ENCODE measurements at places on chromosomes 16 and 17. TPM values are rescaled to one million over a fixed set of nuclear protein-coding genes. Genes with fewer than 3 reads are reported as not detected.

ITGA2B gene
- 1.0 TPM for total RNA-seq

ZNF423 gene
- total RNA-seq, result 13.4 TPM

QRICH2 gene
- total RNA-seq, result 8.5 TPM

REXO5 gene
- total RNA-seq, result 5.0 TPM

SMIM36 gene
- total RNA-seq, result not detected

C17orf50 gene
- not detected for total RNA-seq

RPS2 gene
- 1,669 TPM for total RNA-seq

LRRC46 gene
- total RNA-seq, result 0.05 TPM

LGALS9B gene
- total RNA-seq, result not detected

LYRM9 gene
- 9.4 TPM for total RNA-seq

GRCh38 chr16:58582971-58583765, 46.5 kb downstream of the CNOT1 start:
- peak; percentile 67 for DNase-seq

DNA sequence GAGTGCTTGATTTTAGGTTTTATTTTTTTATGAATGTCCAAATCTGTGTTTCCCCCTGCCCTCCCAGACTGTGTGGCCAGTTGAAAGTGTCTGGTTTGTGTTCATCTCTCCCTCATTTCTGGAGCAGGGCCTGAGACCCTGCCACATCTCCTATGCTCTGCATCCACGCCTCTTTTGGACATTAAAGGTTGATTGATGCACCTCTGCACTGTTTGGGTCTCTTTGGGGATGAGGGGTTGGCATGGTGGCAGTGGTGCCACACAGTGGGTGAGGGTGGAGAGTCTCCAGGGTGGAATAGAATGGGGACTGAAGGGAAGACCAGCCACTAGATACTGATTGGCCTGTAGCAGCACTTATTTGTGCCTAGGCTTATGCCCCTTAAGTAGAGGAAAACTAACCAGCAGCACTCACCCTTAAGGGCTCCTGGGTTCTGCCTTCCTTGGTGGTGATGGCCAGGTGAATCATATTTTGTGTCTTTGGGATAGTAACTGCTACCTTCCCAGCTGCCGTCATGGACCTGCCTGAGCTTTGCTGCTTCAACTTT, 7.9 kb downstream of the DYNLL2 start:
- DNase-seq, result no peak

DNA sequence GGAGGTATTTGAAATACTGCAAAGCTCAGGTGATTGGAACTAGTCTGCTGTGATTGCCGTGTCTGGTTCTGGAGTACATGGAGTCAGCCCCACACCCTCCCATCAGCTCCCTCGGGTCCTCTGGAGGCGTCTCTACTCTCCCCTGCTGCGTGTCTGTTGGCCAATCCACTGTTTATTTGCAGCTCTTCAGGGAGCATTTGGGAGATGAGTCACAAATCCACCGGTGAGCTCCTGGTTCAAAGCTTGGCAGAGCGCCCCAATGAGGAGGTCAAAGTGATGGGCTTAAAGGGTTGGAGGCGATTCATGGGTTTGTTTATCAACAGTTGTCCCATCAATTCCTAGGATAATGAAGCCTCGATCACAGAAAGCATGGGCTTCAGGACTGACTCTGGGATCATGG, 14.6 kb downstream of the CALB2 start:
- no peak for DNase-seq

DNA sequence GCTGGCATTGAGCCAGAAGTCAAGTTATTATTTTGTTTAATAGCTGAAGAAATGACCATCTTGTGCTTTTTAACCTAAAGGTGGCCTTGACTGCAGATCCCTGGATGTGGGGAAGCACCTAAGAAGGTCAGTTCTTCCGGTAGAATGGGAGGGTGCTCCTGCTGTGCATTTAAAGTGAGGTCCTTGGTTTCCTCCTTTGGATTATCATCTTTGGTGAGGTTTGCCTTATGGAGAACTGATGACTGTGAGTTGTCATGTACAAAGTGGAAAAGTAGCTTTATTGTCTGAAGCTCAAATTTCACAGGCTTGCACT, 66.5 kb downstream of the PCTP start:
- DNase-seq, result no peak

GRCh38 chr17:48621410-48622392, 4.5 kb downstream of the HOXB9 start:
- no peak for DNase-seq

DNA sequence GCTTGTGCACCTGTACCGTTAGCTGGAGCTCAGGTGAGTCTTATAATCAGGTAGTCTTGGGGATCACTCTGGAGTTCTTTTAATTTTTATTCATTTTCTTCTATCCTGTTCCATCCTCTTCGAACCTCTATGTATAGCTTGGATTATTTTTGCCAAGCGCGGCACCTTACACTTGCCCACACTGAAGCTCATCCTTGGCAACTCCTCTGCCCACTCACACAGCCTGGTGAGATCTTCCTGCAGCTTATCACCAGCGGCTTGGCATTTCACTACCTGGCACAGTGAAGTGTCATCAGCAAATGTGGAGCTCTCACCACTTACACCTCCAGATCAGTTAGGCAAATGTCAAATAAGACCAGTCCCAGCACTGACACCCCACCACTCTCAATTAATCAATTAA, 116.7 kb downstream of the CACNG3 start:
- DNase-seq, result no peak

- peak; percentile 24 for DNase-seq
These were observed 132.0 kb downstream of the MRTFB start for GRCh38 chr16:14203166-14203565.

- DNase-seq, result no peak
These were observed 141.9 kb upstream of the NOG start for GRCh38 chr17:56451629-56452028.

DNA sequence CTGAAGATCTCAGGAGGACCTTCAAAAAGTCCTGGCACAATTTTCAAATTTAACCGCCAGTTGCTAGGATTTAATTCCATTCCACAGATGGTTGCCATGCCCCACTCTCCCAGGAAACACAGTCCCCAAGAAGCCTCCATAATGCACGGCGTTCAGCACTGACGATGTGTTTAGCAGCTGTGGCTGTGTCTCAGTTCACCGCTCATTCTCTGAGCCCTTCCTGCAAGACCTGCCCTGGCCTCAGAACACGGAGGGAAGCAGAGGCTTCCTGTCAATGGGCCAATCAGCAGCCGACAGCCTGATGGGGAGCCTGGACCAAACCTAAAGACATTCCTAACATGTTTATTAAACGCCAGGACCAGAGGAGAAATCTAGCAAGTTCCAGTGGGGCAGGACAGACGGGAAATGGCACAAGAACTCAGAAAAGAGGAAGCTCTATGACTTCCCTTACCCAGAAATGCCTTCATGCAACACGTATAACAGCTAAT, 4.9 kb downstream of the MYLK3 start:
- peak; percentile 46 for DNase-seq

- DNase-seq, result peak; percentile 41
These were observed 20.3 kb downstream of the MEOX1 start for GRCh38 chr17:43641416-43641815.

DNA sequence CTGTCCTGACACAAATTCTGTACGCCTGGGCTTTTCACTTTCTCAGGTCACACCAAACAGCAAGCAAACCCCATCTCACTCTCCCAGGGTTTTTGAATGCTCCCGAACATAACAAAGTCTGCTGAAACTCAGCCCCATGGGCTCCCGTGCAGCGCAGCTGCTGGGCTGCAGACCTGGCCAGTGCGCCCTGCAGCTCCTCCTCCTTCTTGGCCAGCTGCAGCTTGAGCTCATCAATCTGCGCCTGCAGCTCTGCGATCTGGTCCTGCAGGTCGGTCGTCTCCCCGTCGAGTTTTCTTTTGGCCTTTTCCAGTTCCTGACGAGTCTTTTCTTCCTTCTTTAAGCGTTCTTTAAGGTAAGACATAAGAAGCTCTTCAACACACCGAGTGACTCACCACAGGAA, 70.5 kb downstream of the NDEL1 start:
- DNase-seq, result no peak

GRCh38 chr16:87490096-87490798, 2.6 kb downstream of the ZCCHC14 start:
- no peak for DNase-seq

- DNase-seq, result peak; percentile 59
These were observed 2.7 kb downstream of the PLEKHH3 start for GRCh38 chr17:42673885-42674754.
